Retina (tissue), 1 donor: ENCODE measurements at places on chromosomes 13 and 19.

DNA sequence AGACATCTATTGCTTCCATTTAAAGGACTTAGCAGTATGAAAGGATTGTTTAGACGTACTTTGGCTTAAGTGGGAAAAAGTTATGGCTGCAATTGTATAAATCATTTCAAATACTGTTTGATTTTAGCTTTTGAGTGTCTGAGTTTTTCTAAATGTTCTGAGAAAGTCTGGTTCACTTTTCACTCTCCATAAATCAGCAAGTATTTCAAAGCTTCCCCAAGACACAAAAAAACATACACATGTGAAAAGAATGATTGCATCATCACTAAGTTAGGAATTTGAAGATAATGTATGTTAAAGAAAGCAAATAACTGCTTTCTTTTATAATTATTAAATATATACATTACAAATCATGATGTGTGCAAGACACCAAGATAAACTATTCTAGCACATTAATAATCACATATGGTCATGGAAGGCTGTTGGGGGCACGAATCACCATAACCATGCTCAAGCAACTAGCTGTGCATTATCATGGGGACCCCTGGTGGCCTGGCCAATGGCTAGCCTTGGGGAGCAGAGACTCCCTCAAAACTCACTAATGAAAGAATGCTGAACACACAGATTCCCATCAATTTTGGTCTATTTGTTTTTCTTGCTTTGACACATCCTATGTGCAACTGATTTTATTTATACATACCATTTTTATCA lies 111.1 kb downstream of the MIPEP start:
- no peak for DNase-seq

DNA sequence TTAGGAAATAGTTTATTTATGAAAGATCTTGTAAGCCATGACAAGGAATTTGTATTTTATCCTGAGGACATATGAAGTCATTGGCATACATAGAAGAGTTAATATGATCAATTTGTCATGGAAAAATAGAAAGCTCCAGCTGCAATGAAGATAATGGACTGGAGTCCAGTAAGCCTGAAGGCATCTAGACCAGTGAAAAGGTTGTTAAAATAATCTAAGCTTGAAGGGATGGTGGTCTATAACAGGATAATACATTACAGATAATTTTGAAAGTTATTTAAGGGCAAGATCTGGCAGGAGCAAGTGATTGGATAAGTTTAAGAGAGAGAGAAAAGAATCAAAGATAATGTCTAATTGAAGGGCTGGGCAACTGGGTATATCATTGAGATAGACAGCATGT lies 224.2 kb downstream of the GPC6 start:
- DNase-seq, result no peak

GRCh38 chr19:4795400-4795799 lies 3.9 kb downstream of the FEM1A start:
- no peak for DNase-seq

DNA sequence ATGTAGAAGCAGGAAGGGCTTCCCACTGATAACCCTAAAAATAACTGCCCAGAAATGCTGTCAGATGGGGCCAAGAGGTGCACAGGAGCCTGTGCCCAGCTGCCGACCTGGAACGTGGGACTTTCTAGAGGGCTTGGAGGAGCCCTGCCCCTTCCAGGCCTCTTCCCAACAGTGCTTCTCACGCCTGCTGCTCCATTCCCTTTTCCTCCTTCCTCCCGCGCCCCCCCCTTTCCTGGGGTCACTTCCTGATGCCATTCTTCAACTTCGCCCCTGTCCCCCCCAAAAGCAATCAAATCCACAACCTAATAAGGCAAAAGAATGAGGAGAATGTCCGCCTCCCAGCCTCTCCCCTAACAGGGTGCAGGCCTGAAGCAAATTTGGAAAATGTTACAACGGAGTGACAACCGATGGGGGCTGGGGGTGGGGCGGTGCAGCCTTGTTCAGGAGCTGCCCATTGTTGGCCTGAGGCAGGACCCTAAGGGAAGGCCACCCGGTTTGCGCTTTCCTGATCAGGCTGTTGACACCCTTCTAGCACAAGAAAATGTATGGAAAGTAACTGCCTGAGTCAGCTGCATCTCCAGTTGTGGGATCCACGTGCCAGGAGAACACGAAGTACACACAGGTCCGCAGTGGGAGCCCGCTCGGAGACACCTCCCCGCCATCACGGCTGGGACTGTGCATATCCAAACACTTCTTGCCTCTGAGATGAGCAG lies 18.7 kb downstream of the ACTN4 start:
- DNase-seq, result peak; percentile 52

DNA sequence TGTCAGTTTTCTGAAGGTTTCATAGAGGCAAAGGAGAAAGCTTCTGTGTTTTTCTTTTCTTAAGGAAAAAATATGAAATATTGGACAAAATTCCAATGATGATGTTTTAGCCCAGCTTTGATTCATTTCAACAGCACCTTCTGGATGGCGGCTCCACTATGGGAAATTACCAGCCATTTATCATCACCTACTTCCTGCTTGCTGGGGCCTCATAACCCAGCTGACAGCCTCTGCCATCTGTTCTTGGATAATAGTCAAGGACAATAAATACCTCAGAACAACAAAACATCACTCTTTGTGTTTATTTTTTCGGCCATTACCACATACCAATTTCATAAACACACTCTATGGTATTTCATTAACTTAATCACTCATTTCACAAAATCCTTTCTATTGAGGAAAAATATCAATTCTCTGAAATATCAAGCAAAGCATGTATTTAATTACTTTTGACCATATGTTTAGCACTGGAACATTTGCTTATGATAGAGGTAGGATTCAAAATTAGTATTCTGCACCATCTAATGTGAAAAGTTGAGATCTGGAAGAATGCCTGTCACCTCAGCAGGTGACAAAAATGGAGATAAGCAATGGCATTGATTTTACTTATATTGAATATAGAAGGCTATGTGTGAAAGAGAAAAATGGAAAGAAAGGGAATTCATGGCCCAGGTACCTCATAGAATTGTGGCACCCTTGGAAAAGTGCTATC lies 629.7 kb downstream of the LIG4 start:
- DNase-seq, result no peak
